ACHN (cell line): ENCODE measurements at places on chromosomes 13 and 19.
A peak's percentile ranks its signal among the peaks of the same experiment; 100 is the strongest.

DNA sequence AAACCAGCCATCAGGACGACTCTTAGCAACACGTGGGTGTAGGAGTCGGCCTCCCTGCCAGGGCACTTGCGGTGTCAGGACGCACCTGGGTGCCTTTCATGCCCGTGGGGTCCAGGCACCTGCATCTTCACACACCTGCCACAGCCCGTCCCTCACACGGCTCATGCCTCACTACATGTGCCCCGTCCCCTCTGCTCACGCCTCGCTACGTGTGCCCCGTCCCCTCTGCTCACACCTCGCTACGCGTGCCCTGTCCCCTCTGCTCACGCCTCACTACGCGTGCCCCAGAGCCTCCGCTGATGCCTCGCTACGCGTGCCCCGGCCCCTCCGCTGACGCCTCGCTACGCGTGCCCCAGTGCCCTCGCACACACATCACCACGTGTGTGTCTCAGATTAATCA lies 58.0 kb upstream of the F7 start:
- no peak for DNase-seq

GRCh38 chr13:61275736-61276135 lies 139.9 kb downstream of the PCDH20 start:
- DNase-seq = peak; percentile 79

DNA sequence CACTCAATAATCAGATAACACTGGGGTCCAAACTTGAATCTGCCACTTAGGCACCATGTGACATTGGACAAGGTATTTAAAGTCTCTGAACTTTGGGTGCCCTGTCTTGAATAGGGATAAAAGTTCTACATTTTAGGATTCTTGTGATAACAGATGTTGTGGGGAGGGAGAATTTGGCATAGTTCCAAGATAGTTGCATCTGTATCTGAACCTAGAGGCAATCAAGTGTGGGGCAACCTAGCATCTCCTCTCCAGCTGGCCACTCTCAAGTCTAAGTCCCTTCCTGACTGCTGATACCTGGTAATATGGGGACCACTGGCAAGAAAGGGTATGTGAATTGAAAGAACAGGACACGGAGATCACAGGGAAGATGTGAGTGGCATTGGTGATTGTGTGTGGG lies 256.1 kb downstream of the FOXO1 start:
- DNase-seq = no peak

GRCh38 chr13:40189426-40189825 lies 477.0 kb downstream of the FOXO1 start:
- no peak for DNase-seq

GRCh38 chr13:27044837-27045570 lies 126.6 kb downstream of the USP12 start:
- no peak for DNase-seq

DNA sequence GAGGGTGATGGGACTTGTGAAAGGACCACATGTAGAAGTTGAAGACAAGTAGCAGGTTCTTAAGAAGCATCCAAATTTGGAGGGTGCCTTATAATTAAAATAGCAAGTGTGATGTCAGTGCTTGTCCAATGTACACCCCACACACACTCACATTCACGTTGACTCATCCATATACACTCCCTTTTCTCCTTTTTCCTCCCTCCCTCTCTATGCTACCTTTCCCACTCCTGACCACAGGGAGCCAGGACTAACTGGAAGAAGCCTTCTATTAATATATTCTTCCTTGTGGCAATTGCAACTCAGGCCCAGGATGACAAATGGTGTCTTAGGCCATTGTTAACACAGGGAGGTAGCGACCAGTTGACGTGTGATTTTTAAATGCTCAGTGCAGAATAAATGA lies 16.3 kb upstream of the GPR183 start:
- DNase-seq = no peak

DNA sequence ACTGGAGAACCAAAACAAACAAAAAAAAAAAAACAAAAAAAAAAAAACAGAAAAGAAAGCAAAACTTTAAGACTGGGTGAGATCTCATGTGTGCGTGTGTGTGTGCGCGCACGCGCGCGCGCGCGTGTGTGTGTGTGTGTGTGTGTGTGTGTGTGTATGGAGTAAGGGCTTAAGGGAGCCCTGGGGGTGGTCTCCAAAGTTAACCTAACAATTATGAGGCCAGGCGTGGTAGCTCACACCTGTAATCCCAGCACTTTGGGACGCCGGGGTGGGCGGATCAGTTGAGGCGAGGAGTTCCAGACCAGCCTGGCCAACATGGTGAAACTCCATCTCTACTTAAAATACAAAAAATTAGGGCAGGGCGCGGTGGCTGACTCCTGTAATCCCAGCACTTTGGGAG lies 46.7 kb downstream of the CYP4F22 start:
- no peak for DNase-seq

DNA sequence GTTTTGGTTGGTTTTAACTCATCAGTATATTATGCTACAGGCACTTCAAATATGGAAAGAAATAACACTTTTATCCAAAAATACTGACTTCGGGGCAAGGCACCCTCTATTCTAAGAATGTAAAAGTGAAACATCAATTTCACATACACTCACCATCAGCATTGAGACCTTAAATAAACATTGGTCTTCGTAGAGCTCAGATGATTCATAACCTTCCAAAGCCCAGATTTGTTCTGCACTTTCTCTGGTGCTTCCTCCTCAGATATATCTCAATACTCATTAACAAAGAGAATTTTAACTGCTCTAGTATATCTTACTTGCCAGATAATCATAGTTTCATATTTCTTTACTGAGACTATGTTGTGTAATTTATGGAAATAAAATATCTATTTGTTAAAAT lies 794.3 kb downstream of the LIG4 start:
- DNase-seq = peak; percentile 72

DNA sequence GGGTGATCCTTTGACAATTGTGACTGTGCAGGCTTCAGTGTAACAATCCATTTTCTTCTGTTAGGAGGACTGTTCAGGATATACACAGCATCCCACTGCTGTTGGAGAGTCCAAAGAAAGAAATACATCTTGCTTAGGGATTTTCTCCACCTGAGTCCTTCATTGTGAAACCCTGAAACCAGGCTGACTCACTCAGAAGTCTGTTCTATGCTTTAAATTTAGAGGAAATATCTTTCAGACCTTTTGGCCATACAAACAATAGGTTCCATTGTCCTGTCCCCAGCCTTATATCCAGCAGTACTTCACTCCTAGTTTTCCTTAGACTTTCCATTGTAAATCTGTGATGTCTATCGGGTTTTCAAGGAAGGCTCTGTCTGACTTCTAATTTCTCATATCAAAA lies 379.1 kb downstream of the SUCLA2 start:
- DNase-seq = no peak

GRCh38 chr13:26168237-26168814 lies 53.8 kb downstream of the RNF6 start:
- DNase-seq = no peak

GRCh38 chr19:35154525-35155406 lies at the start of gene FXYD5:
TSS of gene FXYD5 (plus strand) at chr19:35154735. CDS start at chr19:35155551, 816 bp downstream.
- DNase-seq = peak; percentile 71

GRCh38 chr19:44005973-44006372 lies 3.2 kb downstream of the ZNF230 start:
- DNase-seq = no peak
